ENCODE measurements at places on chromosomes 3 and 15.
A peak's percentile ranks its signal among the peaks of the same experiment; 100 is the strongest.

DNA sequence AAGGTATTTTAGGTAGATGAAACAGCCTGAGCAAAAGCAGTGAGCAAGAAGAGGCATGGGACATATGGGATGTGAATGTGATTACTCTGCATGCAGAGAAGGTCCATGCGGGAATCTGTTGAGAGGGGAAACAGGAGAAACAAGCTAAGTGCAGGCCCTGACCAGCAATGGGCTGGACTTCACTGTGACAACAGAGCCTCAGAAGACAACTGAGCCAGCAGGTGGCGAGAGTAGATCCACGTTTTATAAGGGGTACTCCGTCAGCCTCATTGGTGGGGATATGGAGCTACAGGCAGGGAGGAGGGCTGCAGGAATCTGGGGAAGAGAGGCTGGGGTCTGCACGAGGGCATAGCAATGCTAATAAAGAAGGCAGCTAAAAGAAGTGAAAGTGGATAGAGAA lies 405.9 kb upstream of the LMCD1 start:
- no peak for DNase-seq

DNA sequence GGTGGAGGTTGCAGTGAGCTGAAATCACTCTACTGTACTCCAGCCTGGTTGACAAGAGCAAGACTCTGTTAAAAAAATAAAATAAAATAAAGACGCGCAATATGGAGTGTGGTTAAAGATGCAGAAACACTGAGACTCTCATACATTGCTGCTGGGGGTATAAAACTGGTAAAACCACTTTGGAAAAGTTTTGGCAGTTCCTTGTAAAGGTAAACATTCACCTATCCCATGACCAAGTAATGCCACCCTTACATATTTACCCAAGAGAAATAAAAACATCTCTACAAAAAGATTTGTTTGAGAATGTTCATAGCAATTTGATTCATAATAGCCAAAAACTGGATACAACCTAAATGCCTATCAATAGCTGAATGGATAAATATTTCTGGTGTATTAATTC lies 398.5 kb downstream of the PDCD6IP start:
- no peak for DNase-seq

DNA sequence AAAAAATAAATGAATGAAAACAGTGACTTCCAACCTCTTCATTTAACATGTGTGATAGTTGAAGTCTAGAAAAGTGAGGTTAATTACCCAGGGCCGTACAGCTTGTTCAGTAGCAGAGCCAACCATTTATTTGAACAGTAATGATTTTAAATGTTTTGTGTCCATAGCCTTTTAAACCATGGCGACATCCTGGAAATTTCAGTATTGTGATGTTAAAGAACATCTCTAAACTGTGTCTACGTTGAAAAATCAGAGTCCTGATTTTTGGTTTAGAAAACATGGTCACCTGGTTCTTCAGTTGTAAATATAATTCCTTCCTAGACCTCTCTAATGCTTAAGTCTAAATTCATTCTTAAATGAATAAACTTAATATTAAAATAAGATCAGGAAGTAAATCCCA lies 14.2 kb downstream of the LPP start:
- no peak for DNase-seq

GRCh38 chr15:77964193-77964592 lies 113.3 kb downstream of the TBC1D2B start:
- no peak for DNase-seq

DNA sequence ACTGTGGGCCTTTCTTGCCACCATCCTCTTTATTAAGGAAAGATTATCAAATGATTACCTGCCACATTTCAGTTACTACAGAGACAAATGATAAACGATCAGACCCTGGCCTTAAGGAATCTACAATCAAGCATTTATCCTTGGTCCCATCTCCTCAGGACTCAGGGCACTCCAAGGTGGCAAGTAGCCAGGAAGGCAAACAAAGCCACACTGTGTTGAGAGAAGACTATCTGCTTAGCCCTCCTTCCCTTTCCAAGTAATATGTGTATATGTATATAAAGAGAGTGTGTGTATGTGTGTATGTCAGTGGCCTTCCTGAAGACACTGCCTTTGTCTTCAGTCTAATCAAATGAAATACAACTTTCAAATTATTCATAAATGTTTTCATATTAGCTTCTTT lies 490.1 kb upstream of the ATP11B start:
- DNase-seq, result no peak

GRCh38 chr3:196162679-196163078 lies 48.5 kb downstream of the ZDHHC19 start:
- DNase-seq, result no peak

DNA sequence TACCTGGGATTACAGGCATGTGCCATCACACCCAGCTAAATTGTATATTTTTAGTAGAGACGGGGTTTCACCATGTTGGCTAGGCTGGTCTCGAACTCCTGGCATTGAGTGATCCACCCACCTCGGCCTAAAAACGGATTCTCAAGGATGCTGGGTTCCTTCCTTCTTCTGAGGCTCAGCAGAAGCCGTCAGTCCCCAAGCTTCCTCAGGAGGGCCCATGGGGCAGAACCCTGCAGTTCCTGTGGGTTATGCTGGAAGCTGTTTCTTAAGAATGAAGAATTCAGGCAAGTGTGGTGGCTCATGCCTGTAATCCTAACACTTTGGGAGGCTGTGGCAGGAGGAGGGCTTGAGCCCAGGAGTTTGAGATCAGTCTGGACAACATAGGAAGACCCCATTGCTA lies 29.0 kb upstream of the ZNF710 start:
- no peak for DNase-seq

- DNase-seq, result no peak
These were observed 28.5 kb downstream of the LRRC49 start for GRCh38 chr15:70920981-70921696.

DNA sequence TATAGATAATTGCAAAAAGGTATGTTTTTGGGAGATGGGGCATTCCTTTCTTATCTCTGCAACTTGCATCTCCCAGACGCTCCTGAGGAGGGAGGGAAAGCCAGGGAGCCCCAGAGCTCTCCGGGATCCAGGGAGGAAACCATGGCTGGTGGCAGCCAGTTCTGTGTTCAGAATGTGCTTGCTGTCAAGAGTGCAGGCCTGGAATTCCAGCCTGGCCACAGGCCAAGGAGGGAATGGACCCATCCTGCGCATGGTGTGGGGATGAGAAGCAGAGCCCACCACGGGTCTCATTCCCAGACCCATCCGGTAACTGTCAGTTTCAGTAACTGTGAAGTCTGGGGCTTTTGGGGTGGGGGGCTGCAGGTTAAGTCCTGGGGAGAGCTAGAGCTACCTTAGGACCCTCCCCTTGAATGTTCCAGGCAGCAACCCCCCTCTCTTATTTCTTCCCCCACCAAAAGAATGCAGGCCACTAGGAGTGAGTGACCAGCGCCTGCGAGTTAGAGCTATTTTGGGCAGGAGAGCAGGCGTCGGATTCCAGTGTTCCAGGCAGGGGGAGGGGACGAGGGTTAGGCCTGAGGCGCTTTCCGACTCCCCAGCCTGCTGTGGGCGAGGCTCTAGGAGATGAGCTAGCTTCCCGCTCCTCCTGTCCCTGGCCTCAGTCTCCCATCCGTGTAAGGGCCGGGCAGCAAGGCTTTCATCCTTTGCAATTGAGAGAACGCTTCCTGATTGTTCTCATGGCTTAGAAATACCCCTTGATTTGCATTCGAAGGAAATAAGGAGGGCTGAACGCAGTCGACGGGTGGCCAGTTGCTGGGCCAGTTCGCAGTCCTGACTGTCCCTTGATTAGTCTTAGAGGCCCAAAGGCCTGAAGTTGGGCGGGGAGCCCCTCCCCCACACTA lies 781 bp upstream of the DAG1 start:
- no peak for DNase-seq

GRCh38 chr15:44535523-44536301 lies 1.2 kb upstream of the EIF3J start:
- no peak for DNase-seq

DNA sequence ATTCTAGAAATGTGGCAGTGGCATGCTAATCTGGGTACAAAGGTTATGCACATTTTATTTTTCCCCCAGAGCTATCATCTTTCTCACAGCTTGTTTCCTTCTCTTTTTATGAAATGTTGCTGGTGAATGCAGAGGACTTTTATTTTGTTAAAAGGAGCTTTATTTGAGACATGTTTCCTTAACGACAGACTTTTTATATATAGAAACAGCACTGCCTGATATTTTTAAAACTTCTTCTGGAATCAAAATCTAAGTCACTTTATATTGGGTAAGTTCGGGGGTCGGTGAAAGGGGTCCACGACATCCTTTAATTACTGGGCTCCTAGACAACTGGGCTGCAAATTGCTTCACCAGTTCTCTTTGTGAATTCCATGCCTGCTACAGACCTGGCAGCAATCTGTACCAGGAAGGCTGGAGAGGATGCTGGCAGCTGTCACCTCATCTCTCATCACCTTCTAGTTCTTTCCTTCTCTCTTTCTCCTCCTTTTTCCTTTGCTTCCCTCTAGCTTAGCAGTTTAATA lies 464.7 kb downstream of the PDCD6IP start:
- DNase-seq, result no peak

DNA sequence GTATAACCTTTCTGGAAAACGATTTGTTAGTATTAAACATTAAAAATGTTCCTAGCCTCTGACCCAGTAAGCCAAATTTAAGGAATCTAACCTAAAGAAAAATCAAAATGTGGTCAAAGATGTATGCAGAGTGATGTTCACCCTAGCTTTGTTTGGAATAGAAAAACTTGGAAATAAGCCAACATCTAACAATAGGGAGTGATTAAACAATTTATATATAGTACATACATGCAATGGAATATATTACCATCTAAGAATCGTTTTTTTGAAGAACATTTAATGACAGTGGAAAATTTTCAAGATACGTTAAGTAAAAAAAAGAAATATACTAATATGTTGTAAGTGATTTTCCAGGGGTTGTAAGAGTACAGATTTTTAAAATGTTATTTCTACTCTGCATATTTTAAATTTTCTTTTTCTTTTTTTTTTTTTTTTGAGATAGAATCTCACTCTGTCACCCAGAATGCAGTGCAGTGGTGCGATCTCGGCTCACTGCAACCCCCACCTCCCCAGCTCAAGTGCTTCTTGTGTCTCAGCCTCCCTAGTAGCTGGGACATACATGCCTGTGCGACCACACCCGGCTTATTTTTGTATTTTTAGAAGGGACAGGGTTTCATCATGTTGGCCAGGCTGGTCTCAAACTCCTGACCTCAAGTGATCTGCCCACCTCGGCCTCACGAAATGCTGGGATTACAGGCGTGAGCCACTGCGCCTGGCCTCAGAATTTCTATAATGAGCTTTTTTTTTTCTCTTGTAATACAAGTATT lies 54.9 kb downstream of the ANP32A start:
- DNase-seq, result peak; percentile 25

GRCh38 chr3:55629432-55629831 lies 142.3 kb upstream of the WNT5A start:
- peak; percentile 20 for DNase-seq

DNA sequence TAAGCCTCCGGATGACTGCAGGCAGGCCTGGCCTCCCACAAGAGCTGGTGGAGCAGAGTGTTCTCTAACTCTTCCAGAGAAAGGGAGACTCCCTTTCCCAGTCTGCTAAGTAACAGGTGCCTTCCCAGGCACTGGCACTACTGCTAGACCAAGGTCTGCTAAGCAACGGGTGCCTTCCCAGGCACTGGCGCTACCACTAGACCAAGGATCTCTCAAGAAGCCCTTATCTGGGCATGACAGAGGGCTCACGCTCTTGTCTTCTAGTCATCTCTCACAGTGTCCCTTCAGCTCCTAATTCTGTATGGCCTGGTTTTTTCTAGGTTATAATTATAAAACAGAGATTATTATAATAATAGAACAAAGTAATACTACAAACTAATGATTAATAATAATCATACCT lies 27.8 kb downstream of the MYL3 start:
- no peak for DNase-seq

GRCh38 chr3:130621824-130622223 lies 104.8 kb downstream of the COL6A6 start:
- no peak for DNase-seq

DNA sequence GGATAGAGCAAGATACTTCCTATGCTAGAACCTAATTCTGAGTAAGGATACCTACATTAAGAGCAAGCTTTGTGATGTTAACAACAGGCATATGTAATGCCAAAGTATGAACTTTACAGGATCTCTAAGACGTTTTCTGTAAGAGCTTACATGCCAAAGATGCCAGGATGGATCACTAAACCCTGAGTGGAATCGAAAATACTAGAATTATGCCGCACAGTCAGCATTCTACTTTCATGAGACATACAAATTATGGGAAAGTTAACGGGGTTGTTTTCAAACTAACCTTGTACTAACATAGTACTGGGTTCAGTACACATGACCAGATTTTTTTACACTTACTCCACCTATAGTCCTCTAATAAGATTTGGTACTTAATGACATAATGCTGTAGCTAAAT lies 55.1 kb downstream of the AAGAB start:
- DNase-seq, result no peak

DNA sequence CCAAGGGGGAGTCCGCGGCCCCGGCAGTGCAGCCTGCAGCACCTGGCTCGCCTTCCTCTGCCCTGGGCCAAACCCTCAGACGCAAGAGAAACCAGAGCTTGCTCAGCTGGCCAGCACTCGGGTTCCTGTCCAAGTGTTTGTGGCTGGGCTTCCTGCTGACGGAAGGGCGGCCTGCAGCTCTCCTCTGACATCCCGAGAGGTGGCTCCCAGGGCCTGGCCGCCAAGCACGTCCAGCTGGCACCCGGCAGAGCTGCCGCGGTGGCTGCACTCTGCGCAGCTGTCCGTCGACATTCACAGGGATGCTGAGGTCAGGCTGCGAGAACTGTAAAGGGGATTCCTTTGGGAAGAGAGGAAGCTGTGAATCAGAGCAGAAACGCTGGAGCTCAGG lies 85.6 kb downstream of the CPN2 start:
- DNase-seq, result no peak

- no peak for DNase-seq
These were observed 24.1 kb downstream of the ZNF80 start for GRCh38 chr3:114213292-114213626.

- no peak for DNase-seq
These were observed 141.1 kb downstream of the DOCK3 start for GRCh38 chr3:50815844-50816243.

- DNase-seq, result no peak
These were observed 74.0 kb upstream of the POLG start for GRCh38 chr15:89408372-89409183.

- no peak for DNase-seq
These were observed 175.8 kb upstream of the STT3B start for GRCh38 chr3:31356941-31357340.

DNA sequence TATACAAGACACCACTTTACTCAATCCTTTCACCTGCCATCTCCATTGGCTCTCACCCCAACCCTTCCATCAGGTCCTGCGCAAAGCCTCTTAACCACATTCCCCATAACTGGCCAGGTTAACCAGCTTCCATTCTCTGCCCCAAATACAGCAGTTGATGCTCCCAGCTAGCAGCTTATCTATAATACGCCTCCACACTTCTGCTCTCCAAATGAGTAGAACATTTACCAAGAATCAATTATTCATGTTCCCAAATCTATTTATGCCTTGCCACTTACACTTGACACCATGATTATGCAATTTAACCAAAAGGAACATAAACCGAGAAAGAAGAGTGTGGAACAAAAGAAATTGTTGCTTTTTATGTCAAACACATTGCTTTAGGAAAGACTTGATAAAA lies 103.7 kb upstream of the TPM1 start:
- DNase-seq, result no peak

- DNase-seq, result peak; percentile 76
These were observed 235.7 kb downstream of the SATB1 start for GRCh38 chr3:18189282-18190050.

All from NCI-H748 treated with DMSO at 0.1 percent for 48 hours (cell line).